ENCODE measurements at places on chromosomes 12 and 14.

DNA sequence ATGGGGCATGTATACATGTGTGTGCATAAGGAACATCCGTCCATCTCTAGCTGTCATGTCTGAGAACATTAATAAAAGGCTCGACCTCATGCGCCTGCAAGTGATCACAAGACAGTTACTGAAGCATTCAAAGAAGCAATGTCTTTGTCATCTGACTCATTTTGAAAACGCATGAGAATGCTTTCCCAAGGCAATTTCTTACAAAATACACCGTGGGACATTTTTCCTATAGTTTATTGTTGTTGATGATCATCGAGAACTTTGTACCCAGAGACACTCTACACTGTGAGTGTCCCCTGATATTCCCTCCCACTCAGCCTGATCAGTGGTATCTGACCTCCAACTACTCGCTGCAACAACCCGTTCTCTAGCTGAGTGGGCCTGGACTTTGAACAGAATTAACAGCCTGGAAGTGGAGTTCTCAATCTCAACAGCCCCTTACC, 68.1 kb downstream of the ETV6 start:
- H3K27me3 ChIP-seq: no peaks in the 10 kb centered on the region
- no peaks in the 10 kb centered on the region for H3K36me3 ChIP-seq
- peak; percentile 86 for DNase-seq
- no peak overlapping the region for H3K4me3 ChIP-seq
- H3K27ac ChIP-seq: peak overlapping the region; percentile 62
- no peaks in the 10 kb centered on the region for H3K4me1 ChIP-seq

DNA sequence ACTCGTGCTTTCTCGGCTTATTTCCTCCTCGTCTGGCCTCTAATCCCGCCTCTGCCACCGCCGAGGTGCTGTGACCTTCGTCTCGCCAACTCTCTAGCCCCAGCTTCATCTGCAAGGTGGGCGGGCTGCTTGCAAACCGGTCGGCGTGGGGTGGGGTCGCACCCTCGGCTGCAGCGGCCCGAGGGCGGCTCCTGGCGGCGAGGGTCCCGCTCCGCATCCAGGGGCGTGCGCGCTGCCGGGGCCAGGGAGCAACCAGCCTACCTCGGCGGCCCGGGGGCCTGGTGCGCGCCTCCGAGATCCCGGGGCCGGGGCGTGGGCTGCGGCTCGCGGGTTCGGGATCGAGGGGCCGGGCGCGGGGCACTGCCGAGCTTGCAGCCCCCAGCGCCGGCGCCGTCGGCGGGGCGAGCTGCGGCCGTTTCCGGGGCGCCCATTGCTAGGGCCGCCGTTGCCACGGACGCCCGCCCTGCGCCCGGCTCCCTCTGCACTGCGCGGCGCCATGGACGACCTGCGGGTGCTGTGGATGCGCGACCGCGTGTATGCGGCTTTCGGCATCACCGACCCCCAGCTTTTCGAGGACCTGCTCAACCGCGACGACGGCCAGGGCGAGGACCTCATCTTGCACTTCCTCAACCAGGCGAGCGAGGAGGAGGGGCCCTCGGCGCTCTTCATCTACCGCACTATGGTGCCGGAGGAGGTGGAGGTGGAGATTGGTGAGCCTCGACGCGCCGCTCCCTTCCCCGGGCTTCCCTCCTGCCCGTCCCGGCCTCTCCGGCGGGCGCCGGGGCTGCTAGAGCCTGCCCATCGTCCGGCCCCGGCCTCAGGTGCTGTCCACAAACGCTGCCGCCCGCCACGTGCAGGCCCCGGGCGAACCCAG, at the start of gene DNAH10:
DNAH10 (plus strand) TSS at position 461 of the 874 bp plus-strand sequence; CDS start at position 497, 36 bp downstream.
- H3K27ac ChIP-seq: peak within 1 kb of the TSS; percentile 18
- no peaks in the 10 kb centered on the region for H3K4me1 ChIP-seq
- peak; percentile 76 for DNase-seq
- H3K4me3 ChIP-seq: peak within 1 kb of the TSS; percentile 73

- no peaks in the 10 kb centered on the region for H3K36me3 ChIP-seq
- no peak overlapping the region for H3K4me3 ChIP-seq
- no peak overlapping the region for H3K27ac ChIP-seq
- no peaks in the 10 kb centered on the region for H3K4me1 ChIP-seq
Measured at GRCh38 chr12:24109381-24110039, 160.0 kb upstream of the SOX5 start.

DNA sequence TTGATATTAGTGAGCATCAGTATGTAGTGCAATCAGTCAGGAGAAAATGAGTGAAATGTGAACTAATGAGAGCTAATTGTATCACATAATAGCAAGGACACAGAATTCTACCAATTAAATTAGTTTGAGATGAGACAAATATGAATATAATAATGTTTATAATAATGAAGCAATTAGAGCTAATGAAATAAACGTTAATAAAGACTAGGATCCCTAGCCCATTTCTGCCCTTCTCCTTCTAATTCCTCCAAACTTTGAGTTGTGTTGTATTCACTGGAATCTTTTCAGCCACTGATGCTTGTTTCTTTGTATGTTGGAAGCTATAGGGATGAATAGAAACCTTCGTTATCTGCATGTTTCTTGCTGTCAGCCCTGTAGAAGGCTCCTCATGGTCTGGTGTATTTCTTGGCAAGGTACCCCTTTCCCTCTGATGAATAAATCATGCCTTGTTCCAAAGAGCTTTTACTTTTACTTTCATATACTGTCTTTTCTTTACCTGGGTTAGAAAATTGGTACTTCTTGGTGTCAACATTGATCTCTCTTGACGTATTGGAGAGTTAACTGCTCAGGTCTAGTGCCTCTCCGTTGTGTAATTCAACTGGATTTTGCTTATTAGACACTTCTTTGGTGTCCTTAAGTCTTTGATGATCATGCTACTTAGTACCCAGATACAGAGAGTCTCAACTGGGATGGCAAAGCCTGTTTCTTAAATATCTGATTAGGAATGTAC, 154.8 kb downstream of the PTCSC3 start:
- no peak overlapping the region for H3K4me3 ChIP-seq
- no peak overlapping the region for H3K27ac ChIP-seq
- no peaks in the 10 kb centered on the region for H3K27me3 ChIP-seq
- no peaks in the 10 kb centered on the region for H3K4me1 ChIP-seq
- no peak for DNase-seq
- no peaks in the 10 kb centered on the region for H3K36me3 ChIP-seq

DNA sequence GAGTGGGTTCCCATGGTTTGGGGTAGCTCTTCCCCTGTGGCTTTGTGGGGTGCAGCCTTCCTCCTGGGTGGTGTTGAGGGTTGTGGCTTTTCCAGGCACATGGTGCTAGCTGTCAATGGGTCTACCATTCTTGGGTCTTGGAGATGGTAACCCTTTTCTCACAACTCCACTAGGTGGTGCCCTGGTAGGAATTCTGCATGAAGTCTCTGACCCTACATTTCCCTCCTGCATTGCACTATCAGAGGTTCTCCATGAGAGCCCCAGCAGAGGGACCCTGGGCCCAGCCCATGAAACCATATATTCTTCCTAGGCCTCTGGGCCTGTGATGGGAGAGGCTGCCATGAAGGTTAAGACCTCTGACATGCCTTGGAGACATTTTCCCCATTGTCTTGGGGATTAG, 1093.3 kb downstream of the SLC16A7 start:
- H3K27me3 ChIP-seq: no peaks in the 10 kb centered on the region
- H3K4me3 ChIP-seq: no peak overlapping the region
- H3K27ac ChIP-seq: no peak overlapping the region
- no peak for DNase-seq
- H3K4me1 ChIP-seq: no peaks in the 10 kb centered on the region
- H3K36me3 ChIP-seq: no peaks in the 10 kb centered on the region

Measured in small intestine (tissue), 16 donors.